ENCODE measurements at places on chromosomes 16 and 17.

- DNase-seq = no peak
Measured at GRCh38 chr16:76946879-76947278, 244.1 kb upstream of the MON1B start.

DNA sequence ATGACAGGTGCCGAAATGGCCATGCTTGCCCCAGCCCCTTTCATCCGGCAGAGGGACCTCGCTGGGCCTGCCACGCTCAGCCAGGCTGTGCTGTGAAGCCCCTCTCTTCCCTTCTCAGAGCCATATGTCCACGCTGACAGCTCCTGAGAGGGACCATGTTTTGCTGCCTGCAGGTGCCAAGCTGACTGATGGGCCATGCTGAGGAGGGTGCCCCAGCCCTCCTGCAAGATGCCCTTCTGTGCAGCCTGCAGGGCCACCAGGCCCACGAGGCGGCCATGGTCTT lies 33.1 kb upstream of the CDH15 start:
- no peak for DNase-seq

DNA sequence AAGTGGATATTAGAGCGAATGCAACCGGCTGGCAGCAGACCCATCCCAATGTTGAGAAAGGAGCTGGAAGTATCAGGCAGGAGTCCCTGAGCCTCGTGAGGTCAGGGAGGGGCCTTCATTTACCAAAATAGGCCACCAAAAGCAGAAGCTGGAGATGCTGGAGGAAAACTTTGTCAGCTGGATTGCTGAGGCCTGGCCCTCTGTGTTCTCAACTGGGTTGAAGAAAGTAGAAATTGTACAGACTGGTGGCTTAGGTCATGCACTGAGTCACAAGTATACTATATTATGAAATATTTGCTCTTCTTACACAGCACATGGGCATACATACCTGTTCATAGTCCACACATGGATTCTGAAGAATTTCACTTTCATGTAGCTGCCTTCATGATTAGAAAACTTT lies 23.2 kb upstream of the TEKT3 start:
- DNase-seq = no peak

- DNase-seq = no peak
Measured at GRCh38 chr17:82831041-82831817, 8.6 kb downstream of the ZNF750 start.

DNA sequence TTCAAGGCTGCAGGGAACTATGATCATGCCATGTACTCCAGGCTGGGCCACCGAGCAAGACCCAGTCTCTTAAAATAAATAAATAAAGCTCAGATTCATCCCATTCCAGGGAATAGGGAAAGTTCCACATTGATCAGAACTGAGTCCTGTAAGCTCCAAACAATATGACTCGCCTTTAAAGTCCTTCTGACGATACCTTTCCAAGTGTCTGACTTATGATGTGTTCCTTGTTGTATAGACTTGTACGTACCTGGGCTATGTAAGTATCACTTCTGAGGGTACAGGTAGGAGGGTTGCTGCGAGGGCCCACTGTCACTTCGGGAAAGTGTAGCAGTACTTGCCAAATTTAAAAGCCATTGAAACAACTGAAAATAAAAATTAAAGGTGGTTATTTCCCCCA lies 252.8 kb downstream of the IRX3 start:
- no peak for DNase-seq

DNA sequence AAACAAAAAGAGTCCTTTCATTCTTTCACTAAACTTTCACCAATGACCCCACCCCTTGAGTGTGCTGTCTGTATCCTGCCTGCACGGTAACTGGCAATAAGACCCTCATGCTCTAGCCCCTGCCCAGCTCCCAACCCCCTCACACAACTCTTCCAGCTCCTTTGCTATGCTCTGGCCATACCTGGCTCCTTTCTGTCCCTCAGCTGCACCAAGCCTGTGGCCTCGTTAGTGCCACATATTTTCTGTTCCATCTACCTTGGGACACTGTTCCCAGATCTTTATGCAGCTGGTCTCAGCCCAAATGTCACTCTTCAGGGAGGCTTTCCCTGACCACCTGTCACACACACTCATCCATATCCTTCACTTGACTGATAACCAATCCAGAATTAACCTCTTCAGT lies 47.3 kb downstream of the C16orf82 start:
- DNase-seq = no peak

GRCh38 chr16:81445143-81445961 lies 744 bp downstream of the CMIP start:
- peak; percentile 84 for DNase-seq

- DNase-seq = no peak
Measured at GRCh38 chr17:82649501-82650261, 1.4 kb upstream of the WDR45B start.

DNA sequence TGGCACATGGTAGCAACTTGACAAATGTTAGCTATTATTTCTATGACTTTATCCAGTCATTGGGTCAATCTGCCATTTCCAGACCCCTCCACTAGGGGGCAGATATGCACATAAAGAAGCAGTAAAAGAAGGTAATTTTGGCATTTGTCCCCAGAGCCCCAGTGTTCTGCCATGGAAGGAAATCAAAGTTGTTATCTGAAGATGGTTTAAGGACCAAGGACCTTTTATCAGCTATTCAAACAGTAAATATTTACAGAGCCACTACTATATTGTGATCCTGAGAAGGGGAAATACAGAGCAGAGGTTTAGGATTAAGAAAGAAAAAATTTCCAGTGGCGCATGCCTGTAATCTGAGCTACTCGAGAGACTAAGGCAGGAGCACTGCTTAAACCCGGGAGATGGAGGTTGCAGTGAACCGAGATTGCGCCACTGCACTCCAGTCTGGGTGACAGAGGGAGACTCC lies 20.0 kb downstream of the TRAF4 start:
- DNase-seq = peak; percentile 75

GRCh38 chr16:27706156-27706865 lies 156.4 kb downstream of the KATNIP start:
- DNase-seq = no peak

DNA sequence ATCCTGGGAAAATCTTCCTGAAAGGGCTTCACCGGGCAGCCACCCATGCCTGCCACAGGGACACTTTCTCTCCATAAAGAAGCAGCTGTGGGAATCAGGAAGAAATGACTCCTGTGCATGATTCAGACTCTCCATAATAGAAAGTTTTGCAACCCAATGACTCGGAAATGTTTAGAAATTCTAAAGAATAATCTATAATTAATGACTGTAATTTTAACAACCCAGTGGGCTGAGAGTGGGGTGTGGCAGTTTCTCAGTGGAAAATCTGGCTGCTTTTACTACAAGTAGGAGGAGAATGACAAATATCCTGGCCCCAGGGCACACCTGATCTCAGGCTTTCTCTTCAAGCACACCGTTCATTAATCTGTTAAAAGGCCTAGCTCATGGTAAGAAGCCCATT lies 25.7 kb downstream of the IRF8 start:
- DNase-seq = no peak

- DNase-seq = no peak
Measured at GRCh38 chr16:79204486-79204885, 396.1 kb downstream of the MAF start.

- DNase-seq = peak; percentile 82
Measured at GRCh38 chr17:66673668-66674276, 161.1 kb upstream of the CACNG5 start.

GRCh38 chr17:37182786-37183465 lies 192.9 kb upstream of the C17orf78 start:
- DNase-seq = peak; percentile 10

- DNase-seq = peak; percentile 80
Measured at GRCh38 chr17:56756536-56756935, 77.2 kb downstream of the C17orf67 start.

- DNase-seq = no peak
Measured at GRCh38 chr16:116015-116414, 22.5 kb downstream of the NPRL3 start.

DNA sequence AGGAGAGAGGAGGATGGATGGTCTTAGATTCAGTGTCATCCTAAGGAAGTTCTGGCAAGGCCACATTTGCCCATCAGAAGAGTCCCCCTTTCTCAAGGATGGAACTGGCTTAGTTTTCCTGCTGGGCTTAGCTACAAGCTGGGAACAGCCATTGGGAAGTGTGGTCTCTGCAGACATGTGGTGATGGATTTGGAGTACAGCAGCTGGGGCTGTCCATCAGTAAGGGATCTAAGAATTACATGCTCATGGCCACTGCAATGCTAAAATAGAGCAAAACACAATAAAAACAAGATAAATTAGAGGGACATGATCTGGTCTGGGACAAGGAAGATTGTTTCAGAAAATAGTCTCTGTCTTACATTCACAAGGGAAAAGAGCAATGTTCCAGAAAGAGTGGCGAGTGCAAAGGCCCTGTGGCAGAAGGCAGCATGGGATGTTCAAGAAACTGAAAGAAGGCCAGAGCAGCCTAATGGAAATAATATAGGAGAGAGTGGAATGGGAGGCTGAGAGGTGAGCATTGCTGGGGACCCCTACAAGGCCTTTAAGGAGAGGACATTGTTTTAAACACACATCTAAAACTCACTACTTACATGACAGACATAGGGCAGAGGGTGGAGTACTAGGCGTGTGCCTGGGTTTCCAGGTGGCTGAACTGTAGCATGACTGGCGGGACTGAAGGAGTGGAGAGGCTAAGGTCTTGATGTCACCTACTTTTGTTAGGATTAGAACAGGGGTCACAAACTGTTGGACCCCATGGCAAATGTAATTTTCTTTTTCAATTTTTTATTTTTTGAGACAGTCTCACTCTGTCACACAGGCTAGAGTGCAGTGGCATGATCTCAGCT lies 17.0 kb upstream of the TOX3 start:
- no peak for DNase-seq

- no peak for DNase-seq
Measured at GRCh38 chr17:66676421-66676820, 158.5 kb upstream of the CACNG5 start.

GRCh38 chr17:16383216-16383615 lies 2.3 kb downstream of the UBB start:
- no peak for DNase-seq

DNA sequence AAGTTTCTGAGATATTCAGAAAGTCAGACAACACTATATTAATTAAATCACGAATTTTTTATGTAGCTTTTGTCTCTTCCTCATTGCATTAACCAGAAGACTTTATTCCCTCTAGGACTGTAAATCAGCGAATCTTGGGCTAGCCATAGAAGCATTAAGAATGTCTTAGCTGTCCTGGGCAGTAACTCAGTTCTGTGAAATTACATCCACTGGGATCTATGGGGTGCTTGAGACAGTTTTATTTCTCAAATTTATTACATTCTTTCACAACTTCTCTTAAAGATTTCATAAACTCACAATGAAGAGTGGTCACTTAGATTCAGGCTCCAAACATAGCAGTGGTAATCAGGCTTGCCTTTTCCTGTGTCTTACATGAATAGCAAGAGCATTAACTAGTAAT lies 1153.4 kb downstream of the CDH8 start:
- DNase-seq = no peak

DNA sequence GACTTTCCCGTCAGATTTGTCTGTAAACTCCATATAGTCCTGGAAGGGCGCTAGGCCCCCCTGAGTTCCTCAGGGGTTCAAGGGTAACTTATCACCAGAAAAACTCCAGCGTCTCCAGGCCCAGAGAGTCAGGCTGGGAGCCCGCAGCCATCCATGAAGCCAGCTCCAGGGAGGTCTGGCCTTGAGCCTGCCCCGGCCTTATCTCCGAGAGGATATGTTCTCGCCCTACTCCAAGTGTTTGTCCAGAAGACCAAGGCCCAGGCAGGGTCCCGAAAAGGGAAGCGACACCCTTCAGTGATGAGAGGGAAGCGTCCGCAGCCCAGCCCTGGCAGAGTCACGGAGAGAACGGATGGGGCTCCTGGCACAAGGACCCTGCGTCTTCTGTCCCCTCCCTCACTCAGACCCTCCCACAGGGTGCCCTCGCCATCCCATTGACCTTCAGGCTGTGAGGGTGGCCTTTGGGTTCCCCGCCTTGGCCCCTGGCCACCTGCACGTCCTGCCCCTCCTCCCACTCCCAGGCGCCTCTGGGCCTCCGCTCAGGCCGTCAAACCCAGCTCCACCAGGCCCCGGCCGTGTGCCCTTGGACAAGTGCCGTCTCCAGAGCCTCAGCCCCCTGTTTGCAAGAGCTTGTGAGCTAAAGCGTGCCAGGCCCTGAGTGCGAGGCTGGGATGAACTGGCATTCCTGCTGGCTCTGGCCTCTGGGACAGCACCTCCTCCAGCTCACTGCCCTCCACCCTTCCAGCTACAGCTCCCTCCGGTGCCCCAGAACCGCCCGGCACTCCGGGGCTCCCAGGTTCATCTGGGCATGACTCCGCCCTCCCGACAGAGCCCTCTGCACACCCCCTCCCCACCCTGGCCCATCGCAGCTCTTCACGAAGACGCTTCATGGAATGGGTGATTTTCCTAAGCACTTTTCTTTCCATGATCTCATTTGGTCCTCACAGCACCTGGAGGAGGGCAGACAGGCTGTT lies 83.4 kb downstream of the ZDHHC7 start:
- DNase-seq = no peak

Measured in GM03348 (cell line).